ENCODE measurements at places on chromosomes 12 and 14. TPM values are rescaled to one million over a fixed set of nuclear protein-coding genes. Genes with fewer than 3 reads are reported as not detected.

GRCh38 chr14:37490607-37491006 is 104.4 kb downstream of the FOXA1 start:
- no peaks in the 10 kb centered on the region for H3K27me3 ChIP-seq
- no peak overlapping the region for H3K4me3 ChIP-seq
- no peaks in the 10 kb centered on the region for H3K36me3 ChIP-seq
- no peaks in the 10 kb centered on the region for H3K4me1 ChIP-seq
- no peak for DNase-seq

GRCh38 chr12:6285063-6285477 is 25.4 kb upstream of the PLEKHG6 start:
- H3K27ac ChIP-seq: no peak overlapping the region
- no peaks in the 10 kb centered on the region for H3K36me3 ChIP-seq
- H3K27me3 ChIP-seq: no peaks in the 10 kb centered on the region

DNA sequence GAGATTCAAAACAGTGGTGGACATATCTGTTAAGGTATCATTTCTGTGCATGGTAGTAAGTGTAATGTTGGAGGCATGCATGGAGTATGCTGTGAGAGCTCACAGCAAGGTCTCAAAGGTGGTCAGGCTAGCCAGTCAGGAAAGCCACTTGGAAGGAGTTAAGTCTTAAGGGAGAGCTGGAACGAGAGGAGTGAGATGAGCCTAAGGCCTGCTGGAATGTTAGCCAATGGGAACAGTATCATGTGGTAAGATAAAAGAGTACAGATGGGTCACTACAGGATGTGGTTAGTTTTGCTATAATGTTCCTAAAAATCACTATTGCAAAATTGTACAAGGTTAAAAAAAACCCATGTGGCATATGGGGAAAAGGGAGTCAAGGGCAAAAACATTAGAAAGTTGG is 311.7 kb upstream of the E2F7 start:
- no peaks in the 10 kb centered on the region for H3K36me3 ChIP-seq
- DNase-seq: no peak
- no peak overlapping the region for H3K4me3 ChIP-seq
- no peaks in the 10 kb centered on the region for H3K4me1 ChIP-seq
- no peaks in the 10 kb centered on the region for H3K27me3 ChIP-seq

DNA sequence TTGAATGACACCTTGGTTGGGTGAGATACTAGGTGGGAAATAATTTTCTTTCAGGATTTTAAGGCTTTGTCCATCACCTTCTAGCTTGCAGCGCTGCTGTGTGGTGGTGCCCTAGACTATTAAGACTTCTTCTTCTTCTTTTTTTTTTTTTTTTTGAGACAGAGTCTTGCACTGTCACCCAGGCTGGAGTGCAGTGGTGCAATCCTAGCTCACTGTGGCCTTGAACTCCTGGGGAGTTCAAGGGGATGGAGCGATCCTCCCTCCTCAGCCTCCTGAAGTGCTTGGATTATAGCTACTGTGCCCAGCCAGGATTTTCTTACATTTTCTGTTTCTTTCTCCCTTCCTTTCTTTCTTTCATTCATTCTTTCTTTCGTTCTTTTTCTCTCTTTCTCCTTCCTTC is 10.3 kb upstream of the MTA1 start:
- no peaks in the 10 kb centered on the region for H3K36me3 ChIP-seq
- H3K4me3 ChIP-seq: no peak overlapping the region
- no peak for DNase-seq
- H3K27ac ChIP-seq: no peak overlapping the region
- no peaks in the 10 kb centered on the region for H3K4me1 ChIP-seq

DNA sequence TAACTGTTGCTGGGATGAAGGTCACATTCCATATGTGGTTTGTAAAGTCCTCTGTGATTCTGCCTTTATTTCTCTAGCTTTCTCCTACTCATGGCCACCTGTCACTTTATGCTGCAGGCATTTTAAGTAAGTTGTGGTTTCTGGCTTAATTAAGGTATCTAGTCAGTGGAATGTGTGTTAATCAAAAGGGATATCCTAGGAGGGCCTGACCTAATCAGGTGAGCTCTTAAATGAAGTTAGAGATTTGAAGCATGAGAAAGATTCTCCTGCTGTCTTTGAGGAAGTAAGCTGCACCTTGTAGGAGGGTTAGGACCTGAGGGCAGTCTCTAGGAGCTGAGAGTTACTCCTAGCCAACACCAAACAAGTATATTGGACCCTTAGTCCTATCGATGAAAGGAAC is 90.3 kb downstream of the ETNK1 start:
- no peaks in the 10 kb centered on the region for H3K36me3 ChIP-seq
- no peak overlapping the region for H3K27ac ChIP-seq
- no peaks in the 10 kb centered on the region for H3K4me1 ChIP-seq

DNA sequence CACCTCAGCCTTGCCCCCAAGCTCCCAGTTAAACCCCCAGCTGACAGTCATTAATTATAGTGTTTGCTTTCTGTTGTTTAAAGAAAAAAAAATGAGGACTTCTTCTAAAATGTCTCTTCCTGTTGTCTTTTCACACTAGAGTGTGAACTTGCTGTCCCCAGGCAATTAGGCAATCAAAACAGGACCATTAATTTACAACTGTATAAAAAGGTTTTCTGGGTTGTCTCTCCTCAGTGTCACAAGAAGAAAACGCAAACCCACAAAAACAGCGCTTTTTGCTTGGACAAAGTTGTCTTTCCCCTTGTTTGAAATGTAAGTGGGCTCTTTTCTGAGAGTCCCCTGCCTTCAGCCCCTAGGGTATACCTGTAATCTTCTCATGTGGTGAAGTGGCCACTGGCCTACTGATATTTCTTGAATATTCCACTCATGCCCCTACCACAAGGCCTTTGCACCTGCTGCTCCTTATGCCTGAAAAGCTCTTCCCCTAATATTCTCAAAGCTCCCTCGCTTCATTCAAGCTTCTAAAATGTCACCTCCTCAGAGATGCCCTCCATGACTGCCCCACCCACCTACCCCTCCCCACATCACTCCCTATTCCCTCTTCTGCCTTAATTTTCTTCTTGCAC is 158.9 kb upstream of the PWP1 start:
- H3K36me3 ChIP-seq: no peaks in the 10 kb centered on the region
- DNase-seq: no peak
- no peak overlapping the region for H3K27ac ChIP-seq
- H3K27me3 ChIP-seq: no peaks in the 10 kb centered on the region
- H3K4me3 ChIP-seq: no peak overlapping the region

DNA sequence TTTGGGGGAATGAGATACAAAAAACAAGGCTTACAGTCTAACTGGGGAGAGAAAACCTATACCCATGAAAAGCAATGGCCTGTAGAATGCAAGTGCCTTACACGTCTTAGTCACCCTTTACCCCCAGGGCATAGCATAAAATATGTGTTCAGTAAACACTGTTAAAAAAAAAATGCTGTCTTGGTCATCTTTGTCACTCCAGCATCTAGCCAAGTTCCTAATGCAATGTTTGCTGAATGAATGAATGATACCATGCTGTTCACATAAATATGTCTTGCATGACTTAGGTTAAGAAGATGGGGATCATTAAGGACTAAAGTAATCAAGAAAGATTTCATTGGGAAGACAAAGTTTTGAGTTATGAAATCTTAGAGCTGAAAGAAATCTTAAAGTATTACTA is 38.5 kb downstream of the PPP2R5E start:
- no peaks in the 10 kb centered on the region for H3K27me3 ChIP-seq
- no peak for DNase-seq
- no peak overlapping the region for H3K27ac ChIP-seq
- no peak overlapping the region for H3K4me3 ChIP-seq

GRCh38 chr12:100790552-100790951 is 4.0 kb upstream of the ANO4 start:
- no peaks in the 10 kb centered on the region for H3K27me3 ChIP-seq
- H3K4me1 ChIP-seq: no peaks in the 10 kb centered on the region
- no peak for DNase-seq
- H3K36me3 ChIP-seq: no peaks in the 10 kb centered on the region

DNA sequence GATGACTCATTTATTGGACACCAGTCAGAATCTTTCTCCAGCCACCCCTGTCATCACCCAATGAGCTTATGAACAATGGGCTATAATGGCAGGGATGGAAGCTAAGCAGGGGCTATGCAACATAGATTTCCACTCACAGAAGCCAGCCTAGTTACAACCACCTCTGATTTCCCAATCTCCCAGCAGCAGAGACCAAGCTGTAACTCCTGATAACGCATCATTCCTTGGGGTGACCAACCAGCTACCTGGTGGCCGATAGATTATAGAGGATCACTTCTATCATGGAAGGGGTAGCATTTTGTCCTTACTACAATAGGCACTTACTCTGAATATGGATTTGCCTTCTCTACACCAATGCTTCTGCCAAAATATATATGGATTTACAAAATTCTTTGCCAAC is 302.3 kb upstream of the ATXN7L3B start:
- H3K36me3 ChIP-seq: no peaks in the 10 kb centered on the region
- no peaks in the 10 kb centered on the region for H3K27me3 ChIP-seq
- no peaks in the 10 kb centered on the region for H3K4me1 ChIP-seq
- H3K4me3 ChIP-seq: no peak overlapping the region
- no peak for DNase-seq

GRCh38 chr14:48665077-48665784 is 920.9 kb downstream of the RPS29 start:
- H3K36me3 ChIP-seq: no peaks in the 10 kb centered on the region
- no peaks in the 10 kb centered on the region for H3K4me1 ChIP-seq
- DNase-seq: no peak
- H3K4me3 ChIP-seq: no peak overlapping the region
- no peaks in the 10 kb centered on the region for H3K27me3 ChIP-seq

DNA sequence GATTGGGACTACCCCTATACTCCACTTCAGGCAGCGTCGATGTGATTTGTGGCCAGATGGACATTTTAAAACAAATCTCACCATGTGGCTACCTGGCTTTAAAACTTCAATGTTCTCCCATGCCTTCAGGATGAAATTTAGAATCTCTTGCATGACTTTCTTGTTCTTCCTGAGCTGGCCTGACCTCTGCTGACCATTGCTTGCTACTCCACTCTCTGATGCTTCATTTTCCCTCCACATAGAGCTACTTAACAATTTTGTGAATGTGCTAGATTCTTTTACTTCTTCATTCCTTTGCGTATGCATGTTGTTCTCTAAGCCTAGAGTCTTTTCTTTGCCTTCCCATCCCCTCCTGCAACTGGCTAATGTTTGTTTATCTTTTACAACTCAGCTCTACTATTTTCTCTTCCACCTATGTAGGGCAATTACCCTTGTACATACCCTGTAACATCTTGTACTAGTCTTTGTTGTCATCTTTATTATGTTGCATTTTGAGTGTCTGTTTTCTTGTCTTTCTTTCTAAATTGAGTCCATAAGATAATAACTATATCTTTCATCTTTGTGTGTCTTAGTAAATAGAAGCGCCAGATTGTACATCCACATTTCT is 41.2 kb downstream of the YLPM1 start:
- H3K27ac ChIP-seq: no peak overlapping the region
- H3K36me3 ChIP-seq: no peaks in the 10 kb centered on the region
- H3K27me3 ChIP-seq: no peaks in the 10 kb centered on the region

DNA sequence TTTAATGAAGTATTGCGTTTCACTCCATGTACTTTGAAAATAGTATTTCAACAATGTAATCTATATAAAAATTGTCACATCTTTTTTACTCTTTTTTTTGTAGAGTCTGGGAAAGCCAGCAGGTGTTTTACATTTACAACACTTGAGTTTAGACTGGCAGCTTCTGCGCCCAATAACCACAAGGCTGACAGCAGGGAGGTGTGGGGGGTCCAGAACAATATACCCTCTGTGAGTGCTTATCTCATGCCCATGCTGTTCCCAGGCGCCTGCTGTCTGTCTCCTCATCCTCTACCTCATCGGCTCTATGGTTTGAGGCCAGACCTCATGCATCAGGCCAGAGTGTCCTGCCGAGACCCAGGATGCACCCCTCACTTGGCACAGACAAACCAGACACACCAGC is 24.9 kb downstream of the FBRSL1 start:
- H3K4me1 ChIP-seq: no peaks in the 10 kb centered on the region
- DNase-seq: no peak
- no peak overlapping the region for H3K4me3 ChIP-seq
- no peak overlapping the region for H3K27ac ChIP-seq
- no peaks in the 10 kb centered on the region for H3K27me3 ChIP-seq

- H3K4me3 ChIP-seq: no peak overlapping the region
- no peaks in the 10 kb centered on the region for H3K27me3 ChIP-seq
- no peak overlapping the region for H3K27ac ChIP-seq
- no peaks in the 10 kb centered on the region for H3K4me1 ChIP-seq
- H3K36me3 ChIP-seq: no peaks in the 10 kb centered on the region
- no peak for DNase-seq
These were observed 7.2 kb upstream of the SELPLG start for GRCh38 chr12:108640802-108641445.

- H3K27me3 ChIP-seq: no peaks in the 10 kb centered on the region
- DNase-seq: no peak
- H3K4me1 ChIP-seq: no peaks in the 10 kb centered on the region
- no peak overlapping the region for H3K27ac ChIP-seq
- H3K36me3 ChIP-seq: no peaks in the 10 kb centered on the region
These were observed 225.5 kb downstream of the CCDC91 start for GRCh38 chr12:28415755-28416154.

GRCh38 chr12:54882079-54882478 is 27.8 kb downstream of the MUCL1 start:
- no peak for DNase-seq
- no peak overlapping the region for H3K4me3 ChIP-seq
- no peaks in the 10 kb centered on the region for H3K27me3 ChIP-seq
- no peaks in the 10 kb centered on the region for H3K36me3 ChIP-seq
- no peaks in the 10 kb centered on the region for H3K4me1 ChIP-seq
- no peak overlapping the region for H3K27ac ChIP-seq

DNA sequence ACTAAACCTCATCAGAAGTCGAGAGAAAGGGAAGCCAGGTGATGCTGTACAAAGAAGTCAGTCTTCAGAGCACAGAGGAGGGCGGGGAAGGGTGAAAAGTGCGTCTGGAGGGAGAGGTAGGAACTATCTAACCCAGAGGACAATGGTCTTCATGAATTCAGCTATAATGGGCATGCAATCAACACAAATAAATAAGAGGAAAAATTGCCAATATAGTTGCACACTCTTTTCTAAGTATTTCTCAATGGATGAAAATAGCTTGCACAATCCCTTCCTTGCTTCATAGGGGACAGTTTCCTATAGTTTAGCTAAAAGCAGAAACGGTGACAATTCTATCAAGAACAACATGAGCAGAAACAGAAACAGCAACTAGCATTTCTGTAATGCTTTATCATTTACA is 931.2 kb downstream of the AACS start:
- no peak overlapping the region for H3K27ac ChIP-seq
- H3K4me1 ChIP-seq: no peaks in the 10 kb centered on the region
- DNase-seq: no peak
- H3K36me3 ChIP-seq: no peaks in the 10 kb centered on the region

TAS2R31 gene
- 0.59 TPM for total RNA-seq

TNFRSF1A gene
- total RNA-seq: 168 TPM

TAS2R7 gene
- total RNA-seq: not detected

RARG gene
- 28.9 TPM for total RNA-seq

NKX2-8 gene
- total RNA-seq: 0.36 TPM

TBX5 gene
- 4.9 TPM for total RNA-seq

ZNF384 gene
- total RNA-seq: 68.6 TPM

Measured in prostate gland (tissue), 2 donors.